ENCODE measurements at places on chromosomes 11 and 22.

- DNase-seq: no peak
Observed at GRCh38 chr11:8997451-8997850, 6.3 kb downstream of the NRIP3 start.

GRCh38 chr11:68470304-68470811, 9.8 kb downstream of the PPP6R3 start:
- no peak for DNase-seq

- DNase-seq: no peak
Observed at GRCh38 chr22:25069758-25070481, 117.4 kb downstream of the KIAA1671 start.

GRCh38 chr22:49826603-49827270, 936 bp downstream of the BRD1 start:
- no peak for DNase-seq

GRCh38 chr11:122115524-122116379, at the start of gene BLID:
Gene BLID, minus strand, starts transcription at chr11:122116215. Its CDS starts 293 bp downstream, at chr11:122115922.
- DNase-seq: no peak

GRCh38 chr11:82719361-82720105, 14.1 kb downstream of the FAM181B start:
- no peak for DNase-seq

GRCh38 chr11:63672936-63673539, 1.9 kb upstream of the ATL3 start:
- no peak for DNase-seq

GRCh38 chr22:43476341-43476740, 64.5 kb downstream of the MPPED1 start:
- no peak for DNase-seq

DNA sequence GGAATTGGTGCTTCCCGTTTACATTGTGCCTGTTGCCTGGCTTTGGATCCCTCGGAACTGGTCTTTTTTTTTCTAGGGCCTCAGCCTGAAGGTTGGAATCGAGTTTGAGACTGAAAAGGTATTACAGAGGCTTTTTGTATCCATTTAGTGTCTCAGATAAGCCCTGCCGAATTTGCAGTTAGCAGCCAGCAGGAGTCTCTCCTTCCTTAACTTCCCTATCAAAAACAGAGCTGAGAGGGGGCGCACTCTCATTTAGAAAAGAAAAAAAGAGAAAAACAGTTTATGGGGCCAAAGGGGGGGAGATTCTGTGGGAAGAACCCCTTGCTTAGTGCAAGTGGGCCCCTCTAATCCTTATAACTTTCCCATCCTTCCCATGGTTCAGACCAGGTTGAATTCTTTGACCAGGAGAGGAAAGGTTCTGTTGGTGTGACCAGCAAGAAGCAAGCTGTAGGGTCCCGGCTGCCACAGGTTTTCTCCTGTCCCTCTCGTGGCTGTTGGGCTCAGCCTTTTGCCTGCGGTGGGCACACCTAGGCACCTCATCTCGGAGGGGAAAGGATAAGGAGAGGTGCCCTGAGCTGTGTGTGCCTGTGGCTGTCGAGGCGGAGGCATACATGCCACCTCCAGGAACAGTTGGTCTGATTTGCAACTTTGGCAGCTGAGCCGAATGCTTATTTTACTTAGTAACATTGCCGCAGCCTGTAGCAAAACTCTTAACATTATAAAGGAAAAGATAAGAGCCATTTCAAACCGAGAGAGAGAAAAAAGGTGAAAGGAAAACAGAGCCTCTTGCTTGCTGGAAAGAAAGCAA, 565.0 kb upstream of the CNTN5 start:
- DNase-seq: no peak

DNA sequence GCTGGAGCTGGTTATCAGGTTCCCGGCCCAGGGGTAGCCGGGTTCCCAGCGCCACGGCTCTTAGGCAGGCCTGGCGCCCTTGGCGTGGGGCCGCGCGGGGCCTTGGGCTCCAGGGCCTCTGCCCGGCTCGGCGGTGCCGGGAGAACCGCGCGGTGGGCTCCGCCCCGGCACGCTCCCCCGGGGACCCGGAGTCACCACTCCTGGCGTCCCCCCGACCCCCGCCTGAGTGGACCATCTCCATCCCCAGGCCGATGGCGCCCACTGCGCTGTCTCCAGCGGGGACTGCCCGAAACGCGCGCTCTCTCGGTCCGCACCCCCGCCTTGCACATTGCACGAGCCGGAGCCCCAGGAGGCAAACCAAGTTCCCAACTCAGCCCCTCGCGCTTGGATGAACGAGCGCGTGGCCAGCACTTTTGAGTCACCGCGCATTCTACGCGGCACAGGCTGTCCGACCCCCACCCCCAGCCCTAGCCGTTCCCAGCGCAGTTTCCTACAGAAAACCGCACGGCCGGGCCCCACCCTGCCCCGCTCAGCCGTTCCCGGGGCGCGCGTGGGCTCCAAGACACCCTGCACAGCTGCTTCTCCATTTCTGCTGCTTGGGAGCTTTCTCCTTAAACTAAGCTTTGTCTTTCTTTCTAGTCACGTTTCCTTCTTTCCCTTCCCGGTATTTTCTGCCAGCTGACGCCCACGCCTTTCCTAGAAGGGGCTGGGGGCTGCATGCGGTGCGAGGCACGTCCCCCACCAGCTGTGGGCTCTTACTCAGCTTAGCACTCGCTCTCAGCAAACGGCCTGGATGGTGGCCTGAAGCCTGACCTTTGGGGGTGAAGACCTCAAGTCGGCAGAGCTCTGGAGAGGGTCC, 650 bp upstream of the CHID1 start:
- no peak for DNase-seq

DNA sequence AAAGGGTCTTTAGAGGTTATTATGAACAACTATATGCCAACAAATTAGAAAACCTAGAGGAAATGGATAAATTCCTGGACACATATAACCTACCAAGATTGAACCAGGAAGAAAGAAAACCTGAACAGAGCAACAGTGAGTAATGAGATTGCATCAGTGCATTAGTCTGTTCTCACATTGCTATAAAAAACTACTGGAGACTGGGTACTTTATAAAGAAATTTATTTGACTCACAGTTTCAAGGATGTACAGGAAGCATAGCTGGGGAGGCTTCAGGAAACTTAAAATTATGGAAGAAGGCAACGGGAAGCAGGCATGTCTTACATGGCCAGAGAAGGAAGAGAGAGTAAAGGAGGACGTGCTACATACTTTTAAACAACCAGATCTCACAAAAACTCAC, 70.8 kb upstream of the GNAZ start:
- no peak for DNase-seq

GRCh38 chr11:46298699-46299433, 21.4 kb downstream of the CREB3L1 start:
- DNase-seq: no peak

DNA sequence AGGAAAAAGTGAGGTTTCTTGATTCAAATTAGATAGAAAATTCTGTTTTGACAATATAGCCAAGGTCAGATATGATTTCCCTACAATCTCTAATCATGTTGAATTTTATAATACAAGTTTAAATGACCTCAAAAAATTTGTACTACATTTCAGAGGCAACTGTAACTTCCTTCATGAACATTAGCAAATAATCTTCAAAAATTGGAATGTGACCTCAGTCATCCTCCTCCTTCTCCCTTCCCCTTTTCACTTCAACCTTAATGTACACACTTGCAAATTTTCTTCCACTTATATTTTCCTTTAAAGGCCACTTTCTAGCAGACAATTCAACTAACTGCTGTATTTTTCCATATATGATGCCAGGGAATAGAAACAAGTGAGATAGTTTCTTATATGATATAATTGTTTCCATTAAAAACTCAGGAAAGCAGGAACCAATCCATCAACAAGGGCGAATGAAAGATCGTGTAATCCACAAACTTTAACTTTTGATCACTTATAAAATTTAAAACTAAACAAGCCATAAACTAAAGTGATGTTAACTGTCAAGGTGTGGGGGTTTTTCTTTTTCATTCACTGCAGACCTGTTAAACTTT, 60.3 kb downstream of the MAML2 start:
- no peak for DNase-seq

- no peak for DNase-seq
Observed at GRCh38 chr22:37455896-37456295, 28.6 kb upstream of the ELFN2 start.

DNA sequence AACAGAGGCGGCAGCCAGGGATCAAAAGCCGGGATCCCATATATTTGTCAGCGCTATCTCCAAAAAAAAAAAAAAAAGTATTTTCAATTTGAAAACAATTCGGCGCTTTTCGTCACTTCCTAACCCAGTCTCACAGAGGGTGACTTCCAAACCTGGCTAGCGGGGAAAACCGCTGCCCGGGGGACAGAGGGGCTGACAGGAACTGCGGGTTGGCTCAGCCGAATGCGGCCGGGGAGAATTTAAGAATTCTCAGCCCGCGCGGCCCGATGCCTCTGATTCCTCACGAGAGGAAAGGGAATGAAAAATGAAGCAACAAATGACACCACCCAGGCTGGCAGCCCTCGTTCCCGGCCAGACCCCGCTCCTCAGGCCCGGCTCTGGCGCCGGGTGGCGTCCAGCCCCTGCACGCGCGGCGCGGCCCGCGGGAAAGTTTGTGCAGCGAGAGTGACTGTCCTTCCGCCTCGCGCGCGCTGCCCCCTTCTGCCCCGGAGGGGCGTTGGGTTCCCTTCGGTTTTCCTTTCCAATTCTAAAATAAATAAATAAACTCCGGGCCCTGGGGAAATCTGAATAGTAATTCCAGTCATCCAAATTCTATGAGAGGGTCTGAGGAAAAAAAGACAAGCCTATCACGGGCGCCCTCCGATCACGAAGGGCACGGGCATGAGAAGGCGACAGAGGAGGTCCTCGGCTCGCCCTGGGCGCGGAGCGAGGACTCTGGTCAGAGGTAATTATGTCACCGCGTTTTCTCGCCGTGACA, 4.8 kb upstream of the PAX6 start:
- no peak for DNase-seq

DNA sequence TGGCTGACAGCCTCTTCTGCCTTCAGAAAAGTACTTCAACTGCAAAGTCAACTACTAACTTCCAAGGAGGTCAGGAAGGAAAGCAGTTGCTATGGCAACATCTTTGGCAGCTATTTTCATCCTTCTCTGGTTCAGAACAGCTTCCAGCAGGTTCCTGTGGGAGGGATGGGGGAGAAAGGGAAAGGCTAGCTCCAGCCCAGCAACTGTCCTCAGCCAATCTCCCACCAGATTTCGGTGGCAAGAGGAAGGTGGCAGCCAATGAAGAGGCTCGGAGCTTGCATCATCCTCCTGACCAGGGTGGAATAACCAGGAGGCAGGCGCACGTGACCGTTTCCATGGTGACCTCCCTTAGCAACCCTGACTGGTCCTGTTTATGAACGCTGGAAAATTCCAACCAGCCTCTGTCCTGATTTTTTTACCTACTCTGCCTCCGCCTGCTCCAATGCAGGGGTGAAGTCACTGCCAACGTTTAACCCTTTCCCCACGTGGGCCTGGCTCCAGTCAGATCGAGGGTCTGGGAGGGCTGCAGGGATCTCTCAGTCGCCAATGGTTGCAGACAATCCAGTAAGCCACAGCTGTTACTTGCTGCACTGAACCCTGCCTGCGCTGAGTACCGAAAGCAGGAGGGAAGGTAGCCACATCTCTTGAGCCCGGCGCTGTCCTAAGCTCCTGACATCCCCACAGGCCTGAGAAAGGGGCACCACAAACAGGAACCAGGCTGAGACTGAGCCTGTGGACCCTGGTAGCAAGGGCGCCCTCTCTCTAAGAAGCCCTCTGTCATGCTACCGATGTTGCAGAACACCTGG, 11.2 kb upstream of the MALAT1 start:
- DNase-seq: peak; percentile 99

DNA sequence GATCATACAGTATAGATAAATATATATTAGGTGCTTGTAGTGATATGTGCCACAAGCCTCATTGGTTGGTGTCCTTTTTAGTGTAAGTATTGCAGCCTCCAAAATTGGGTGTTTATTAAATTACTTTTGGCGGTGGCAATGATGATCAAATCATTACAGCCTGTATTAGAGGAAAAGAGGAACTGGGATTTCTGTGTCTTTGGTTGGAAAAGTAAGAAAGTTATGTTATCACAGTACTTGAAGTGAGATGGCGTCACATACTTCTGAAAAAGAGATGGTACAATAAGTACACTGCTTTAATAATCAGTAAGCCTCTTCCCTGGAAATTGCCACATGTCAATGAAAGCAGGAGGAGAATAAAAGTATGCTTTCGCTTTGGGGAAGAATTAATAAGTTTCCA, 523 bp upstream of the MPZL3 start:
- DNase-seq: no peak

Data from NCI-H526 treated with DMSO at 0.1 percent for 48 hours (cell line).